ENCODE measurements at places on chromosomes 12 and 14.

DNA sequence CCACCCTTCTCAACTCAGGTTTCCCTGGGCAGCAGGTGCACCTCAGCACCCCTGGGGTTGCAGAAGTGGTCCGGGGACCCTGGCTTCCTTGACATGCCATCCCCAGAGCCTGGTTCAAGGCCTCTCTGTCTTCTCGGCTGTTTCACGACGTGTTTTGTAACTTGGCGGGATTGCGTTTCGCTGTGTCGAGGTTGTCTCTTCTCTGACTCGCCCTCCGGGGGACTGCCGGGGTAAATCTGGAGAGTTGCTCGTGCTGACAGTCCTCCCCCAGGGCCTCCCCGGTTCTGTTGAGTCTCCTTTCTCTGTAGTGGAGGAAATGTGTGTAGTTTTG, 25.6 kb downstream of the MEG3 start:
- DNase-seq = no peak

DNA sequence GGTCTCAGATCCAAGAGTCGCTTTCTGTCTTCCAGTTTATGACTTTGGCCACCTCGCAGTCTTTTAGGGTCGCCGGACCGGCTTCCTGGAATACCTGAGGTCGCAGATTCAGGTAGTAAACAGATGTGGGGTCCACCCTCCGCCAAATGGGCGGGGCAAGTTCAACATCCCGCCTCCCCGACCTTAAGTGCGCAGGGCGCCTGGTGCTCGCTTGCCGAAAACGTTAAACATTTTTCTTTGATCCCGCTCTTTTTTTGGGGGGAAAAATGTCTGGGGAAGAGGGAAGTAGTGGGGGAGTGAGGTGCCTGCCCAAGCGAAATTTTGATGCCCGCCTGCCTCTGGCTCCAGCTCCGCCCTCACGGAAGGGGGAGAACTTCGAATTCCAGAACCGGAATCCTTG, 73.9 kb upstream of the TBX5 start:
- no peak for DNase-seq

- DNase-seq = no peak
Measured at GRCh38 chr14:99947695-99948094, 117.5 kb upstream of the EVL start.

- no peak for DNase-seq
Measured at GRCh38 chr12:89333564-89334252, 18.6 kb downstream of the DUSP6 start.

DNA sequence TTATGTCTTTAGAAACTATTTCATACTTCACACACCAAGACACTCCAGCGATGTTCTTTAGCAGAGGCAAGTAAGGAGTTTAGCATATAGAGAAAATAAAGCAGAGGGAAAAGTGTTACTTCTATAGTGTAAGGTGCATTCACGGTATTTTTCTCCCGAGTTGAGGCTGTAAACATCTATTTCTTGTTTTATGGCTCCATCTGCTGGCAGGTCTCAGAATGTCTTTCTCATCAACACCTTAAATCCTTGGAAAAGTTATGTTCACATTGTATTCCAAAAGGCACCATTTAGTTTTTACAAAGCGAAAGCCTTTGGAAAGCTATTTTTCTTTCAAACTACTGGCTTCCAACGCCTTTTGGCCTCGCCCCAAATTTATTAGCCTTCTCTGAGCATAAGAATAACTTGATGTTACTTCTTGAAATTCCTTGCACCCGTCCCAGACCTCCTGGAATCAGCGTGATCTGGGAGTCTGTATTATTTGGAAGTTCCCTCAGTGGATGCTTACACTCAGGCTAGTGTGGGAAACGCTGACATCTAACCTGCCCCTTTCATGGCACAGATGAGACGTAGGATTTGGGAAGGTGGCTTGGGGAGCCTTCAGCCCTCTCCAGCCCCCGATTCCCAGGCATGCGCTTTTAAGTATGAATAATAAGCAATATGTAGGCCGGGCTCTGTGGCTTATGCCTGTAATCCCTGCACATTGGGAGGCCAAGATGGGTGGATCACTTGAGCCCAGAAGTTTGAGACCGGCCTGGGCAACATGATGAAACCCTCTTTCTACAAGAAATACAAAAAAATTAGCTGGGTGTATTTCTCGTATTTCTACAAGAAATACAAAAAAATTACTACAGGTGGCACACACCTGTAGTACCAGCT, 1.9 kb upstream of the PIWIL1 start:
- DNase-seq = no peak

DNA sequence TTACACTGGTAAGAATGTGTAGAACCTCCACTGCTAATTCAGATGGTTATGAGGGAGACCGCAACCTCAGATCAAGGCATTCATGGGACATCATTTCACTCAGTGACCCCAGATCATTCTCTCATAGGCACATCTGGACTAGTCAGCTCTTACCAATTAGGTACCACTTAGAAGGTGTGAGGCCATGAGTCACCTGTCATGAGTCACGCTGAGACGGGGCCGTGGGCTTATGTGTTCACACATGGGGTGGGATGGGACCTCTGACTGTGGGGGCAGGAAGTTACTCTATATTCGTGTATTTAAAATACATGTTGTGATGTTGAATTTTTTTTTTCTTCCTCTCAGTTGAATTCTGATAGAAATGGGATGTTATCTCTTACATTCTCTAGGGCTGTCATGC, 55.9 kb downstream of the CCDC92 start:
- DNase-seq = peak; percentile 34

DNA sequence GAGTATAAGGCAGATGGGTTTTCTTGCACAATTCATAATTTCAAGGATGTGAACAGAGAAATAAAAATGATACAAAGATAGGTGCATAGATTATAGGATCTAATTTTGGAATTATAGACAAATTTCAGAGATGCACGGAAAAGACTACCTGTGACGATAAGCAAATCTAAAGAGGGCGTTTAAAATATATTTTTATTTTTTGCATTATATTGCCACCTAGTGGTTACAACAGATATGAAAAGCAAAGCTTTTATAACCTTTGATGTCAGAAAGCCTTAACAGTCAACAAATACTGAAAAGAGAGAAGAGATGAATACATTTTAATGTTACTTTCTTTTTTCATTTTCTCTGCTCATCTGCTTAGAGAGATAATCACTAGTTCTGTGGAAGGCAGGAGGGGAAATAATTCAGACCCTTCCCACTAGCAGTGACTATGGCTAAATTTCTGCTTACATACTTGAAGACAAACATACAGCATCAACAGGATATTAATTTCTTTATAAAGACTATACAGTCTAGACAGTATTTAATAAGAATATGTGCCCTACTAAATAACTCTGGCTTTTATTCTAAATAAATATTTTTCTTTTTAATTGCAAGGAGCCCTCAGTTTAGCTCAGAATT, 46.3 kb downstream of the NTS start:
- DNase-seq = no peak

- no peak for DNase-seq
Measured at GRCh38 chr12:126547905-126548304, 1482.7 kb downstream of the AACS start.

GRCh38 chr12:94525951-94526350, 66.3 kb upstream of the CEP83 start:
- no peak for DNase-seq

- DNase-seq = no peak
Measured at GRCh38 chr12:26172946-26173552, 22.3 kb upstream of the SSPN start.

All from stimulated activated CD8-positive, alpha-beta memory T cell treated with anti-CD3 and anti-CD28 coated beads, Interleukin-2, amount 100 ng/mL, for 1 hour (primary cell).